ENCODE measurements at places on chromosomes 12 and 14.

DNA sequence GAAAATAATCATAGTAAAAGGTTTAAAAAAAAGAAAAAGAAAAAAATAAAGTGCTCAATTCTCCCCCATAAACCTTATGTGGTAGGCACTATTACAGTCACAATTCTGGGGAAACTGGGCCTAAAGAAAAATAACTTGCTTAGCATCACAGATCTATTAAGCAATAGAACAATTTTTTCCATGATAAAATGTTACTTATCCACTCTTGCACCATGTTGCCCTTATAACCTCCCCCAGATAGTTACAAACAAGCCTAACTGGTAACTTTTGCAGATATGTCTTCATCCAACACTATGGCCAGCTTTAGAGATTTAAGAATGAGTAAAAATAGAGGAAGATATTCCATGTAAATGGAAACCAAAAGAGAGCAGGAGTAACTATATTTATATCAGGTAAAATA is 164.8 kb downstream of the DUSP6 start:
- DNase-seq = no peak

- DNase-seq = no peak
Observed at GRCh38 chr12:47458279-47458678, 247.6 kb downstream of the RPAP3 start.

- DNase-seq = no peak
Observed at GRCh38 chr14:20998674-20999366, at the start of gene SLC39A2. Gene SLC39A2, plus strand, starts transcription at chr14:20999293. Its CDS starts 154 bp downstream, at chr14:20999447.

DNA sequence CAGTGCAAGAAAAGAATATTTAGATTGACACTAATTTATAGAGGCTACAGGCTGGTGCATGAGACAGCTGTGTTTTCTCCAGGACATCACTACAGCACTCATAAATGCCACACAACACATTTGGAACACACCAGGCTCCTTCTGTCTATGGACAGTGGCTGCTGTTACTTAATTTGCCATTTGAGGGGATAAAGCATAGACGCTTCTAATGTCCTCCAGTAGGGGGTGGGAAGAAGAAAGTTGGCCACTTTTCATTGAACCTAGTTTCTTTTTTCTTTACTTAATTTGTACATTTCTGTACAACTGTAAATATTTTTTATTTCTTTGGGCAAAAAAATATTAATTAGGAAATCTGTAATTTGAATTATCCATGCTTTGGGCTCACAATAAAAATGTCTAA is 12.4 kb upstream of the RTN1 start:
- DNase-seq = no peak

DNA sequence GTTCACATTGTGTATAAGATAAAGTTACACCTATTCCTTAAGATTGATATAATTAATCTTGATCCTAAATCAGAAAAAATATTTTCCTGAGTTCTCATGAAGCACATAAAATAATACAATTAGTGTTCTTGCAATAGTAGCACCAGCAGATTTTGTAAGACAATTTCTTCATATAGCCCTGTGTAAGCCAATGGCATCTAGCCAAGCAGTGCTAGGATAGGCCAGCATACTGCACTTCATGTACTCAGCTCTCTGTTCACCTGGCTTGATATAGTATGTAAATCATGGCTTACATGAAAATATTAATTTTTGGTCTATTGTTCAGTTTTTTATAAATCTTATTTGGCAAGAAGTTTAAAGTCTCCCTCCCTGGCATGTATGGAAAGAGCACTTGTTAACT is 1.9 kb downstream of the KLRF2 start:
- DNase-seq = no peak

GRCh38 chr12:42729535-42729900 is 140.0 kb upstream of the PRICKLE1 start:
- DNase-seq = no peak

DNA sequence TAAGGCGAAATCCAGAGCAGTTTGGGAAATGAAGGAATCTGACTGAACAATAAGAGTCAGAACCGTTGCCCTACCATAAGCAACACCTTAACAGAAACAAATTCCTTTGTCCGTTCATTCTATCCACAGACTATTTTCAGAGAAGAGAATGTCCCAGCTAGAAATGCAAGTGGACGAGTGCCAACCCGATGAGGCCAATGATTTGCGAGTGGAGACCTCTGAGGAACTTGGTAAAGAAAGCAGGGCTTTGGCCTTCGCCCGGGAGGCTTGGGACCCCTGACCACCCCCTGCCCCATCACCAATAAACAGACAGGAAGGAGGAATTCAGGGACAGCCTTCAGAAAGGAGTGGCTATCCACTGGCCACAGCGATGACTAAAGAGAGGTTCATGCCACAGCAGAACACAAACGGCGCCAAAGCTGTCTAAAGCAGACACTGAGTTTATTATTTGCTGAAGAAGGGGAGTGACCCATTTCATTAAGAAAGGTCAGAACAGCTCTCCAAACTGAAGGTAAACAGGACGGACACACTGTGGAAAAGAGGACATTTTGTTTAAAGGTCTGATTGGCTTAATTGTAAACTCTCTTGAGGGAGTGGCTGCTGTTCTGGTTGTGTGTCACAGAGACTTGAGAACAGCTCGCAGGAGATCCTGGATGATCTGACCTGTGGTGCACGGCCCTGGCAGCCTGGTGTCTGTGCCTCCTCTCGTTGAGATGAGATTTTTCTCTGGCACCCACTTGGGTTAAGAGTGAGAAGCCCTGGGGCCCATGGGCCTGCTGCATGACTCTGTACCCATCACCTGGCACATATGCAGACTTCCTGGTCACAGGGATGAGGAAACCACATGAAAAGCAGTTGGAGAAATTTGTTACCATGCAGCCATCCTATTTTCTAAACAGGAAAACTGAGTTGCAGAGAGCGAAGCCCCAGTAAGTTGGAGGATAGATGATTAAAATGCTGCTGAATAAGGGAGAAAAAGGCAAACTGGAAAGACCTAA is 142.0 kb upstream of the PZP start:
- peak; percentile 36 for DNase-seq

DNA sequence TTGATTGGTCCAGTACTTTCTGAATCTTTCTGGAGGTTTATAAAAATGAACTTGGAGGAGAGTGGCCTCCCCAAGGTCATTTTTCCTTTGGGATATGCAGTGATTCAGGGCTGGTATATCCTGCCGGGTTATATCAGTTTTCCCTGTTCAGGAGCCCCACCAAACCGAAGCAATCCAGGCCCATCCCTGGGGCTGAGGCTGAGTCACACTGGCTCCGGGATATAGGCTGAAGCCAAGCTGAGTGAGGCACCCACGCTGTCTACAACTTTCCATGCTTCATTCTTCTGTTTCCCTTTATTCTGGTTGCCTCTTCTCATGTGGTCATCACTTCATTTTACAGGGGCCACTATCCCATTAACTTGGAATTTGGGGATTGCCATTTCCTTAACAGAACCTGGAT is 3.4 kb downstream of the SSPN start:
- DNase-seq = no peak

- no peak for DNase-seq
Observed at GRCh38 chr12:71236133-71236660, 78.4 kb upstream of the TSPAN8 start.

DNA sequence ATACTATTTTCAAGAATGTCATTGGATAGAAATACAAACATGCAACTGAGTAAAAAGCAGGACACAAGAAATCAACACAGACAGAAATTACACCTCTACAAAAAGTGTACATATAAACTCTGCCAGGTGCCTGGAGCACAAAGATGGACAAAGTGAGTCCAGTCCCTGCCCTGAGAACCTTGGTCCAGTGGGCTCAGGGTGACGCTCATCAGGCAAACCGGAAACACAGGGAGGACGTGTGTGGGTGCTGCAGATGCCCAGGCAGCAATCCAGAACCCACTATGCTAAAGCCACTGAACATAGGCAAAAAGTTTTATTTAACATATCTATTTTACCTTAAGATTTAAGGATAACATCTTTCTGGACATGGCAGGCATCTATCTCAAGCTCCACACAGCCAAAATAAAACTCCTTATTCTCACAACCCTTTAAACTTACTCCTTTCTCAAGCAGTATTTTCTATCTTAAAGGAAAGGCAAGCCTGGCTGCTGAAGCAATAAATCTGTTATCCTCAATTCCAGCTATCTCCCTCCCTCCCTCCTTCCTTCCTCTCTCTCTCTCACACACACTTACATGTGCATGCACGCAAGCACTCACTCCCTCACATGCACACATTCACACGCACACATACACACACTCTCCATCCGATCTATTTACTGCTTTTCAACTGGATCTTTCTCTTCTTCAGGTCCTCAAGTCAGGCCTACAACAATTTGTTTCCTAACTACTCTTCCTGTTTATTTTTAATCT is 10.2 kb downstream of the PPP1R13B start:
- DNase-seq = no peak

Measured in thymus (tissue), 14 donors.